ENCODE measurements at places on chromosomes 6 and 20.
A peak's percentile ranks its signal among the peaks of the same experiment; 100 is the strongest.

DNA sequence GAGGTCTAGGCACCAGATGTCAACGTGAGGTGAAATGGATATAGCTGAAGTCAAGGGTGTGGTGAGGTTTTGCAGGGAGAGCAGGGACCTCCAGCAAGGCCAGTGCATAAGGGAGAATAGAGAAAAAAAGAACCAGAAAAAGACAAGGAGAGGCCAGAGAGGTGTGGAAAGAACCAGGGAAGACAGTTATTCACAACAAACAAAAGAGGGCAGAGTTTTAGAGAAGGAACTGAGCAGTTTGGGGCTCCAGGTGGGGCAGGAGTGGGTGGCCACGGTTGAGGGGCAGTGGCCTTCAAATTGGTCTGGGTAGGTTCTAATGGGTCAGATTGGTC, 11.6 kb upstream of the NQO2 start:
- DNase-seq = no peak

- DNase-seq = no peak
Measured at GRCh38 chr6:118700531-118700930, 49.1 kb upstream of the CEP85L start.

GRCh38 chr6:54856129-54856528, 9.6 kb downstream of the FAM83B start:
- DNase-seq = no peak

GRCh38 chr6:145540741-145541140, 194.6 kb downstream of the EPM2A start:
- DNase-seq = no peak

DNA sequence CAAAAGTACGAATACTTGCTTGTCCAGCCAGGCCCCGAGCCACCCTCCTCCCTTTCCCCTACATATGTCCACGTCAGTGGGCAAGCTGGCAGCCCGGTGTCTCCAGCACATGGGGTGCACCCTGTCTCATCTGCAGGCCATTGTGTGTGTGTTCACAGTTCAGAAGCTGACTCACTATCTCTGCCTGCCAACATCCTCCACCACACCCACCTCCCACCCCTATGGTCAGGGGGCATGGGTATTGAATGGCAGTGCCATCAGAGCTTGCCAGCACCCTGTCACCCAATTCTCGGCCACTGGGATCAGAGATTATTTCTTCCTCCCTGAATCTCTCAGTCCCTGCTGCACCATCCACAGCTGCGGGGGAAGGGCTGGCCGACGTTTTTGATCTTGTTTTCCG, 195.7 kb downstream of the FARS2 start:
- peak; percentile 25 for DNase-seq

GRCh38 chr6:162014069-162014811, 713.3 kb downstream of the PRKN start:
- no peak for DNase-seq

DNA sequence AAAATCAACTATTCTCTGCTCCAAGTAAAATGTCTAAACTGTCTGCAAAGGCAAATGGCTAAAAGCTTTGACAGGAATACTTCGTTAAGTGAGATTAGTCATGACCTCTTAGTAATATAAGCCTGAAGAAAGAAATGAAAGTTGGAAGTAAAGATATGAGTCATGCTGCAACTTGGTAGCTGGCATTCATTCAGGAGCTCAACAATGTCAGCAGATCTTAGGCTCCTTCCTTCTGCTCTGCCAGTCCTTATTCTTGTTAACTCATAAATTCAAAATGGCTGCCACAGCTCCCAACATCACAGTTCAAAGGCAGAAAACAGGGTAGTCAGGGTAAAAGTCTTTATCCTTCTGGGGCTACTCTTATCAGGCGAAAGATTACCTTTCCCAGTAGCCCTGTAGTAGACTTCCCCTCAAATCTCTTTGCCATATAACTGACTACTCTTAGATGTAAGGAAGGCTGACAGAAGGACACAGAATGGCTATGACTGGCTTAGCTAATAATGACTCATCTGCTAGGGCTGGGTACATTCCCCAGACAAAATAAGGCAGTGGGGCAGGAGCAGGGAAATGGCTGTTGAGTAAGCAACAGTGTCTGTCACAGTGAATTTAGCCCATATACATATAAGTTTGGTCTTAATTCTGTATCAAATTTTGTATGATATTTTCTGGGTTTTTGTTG, 24.4 kb upstream of the C6orf62 start:
- DNase-seq = peak; percentile 19

- DNase-seq = no peak
Measured at GRCh38 chr20:711576-711975, 36.0 kb upstream of the SCRT2 start.

GRCh38 chr6:134821928-134822864, 127.7 kb downstream of the ALDH8A1 start:
- DNase-seq = no peak

- DNase-seq = peak; percentile 50
Measured at GRCh38 chr6:156777577-156778453, 637 bp downstream of the ARID1B start.

GRCh38 chr20:34532756-34533155, 16.5 kb downstream of the DYNLRB1 start:
- DNase-seq = no peak

DNA sequence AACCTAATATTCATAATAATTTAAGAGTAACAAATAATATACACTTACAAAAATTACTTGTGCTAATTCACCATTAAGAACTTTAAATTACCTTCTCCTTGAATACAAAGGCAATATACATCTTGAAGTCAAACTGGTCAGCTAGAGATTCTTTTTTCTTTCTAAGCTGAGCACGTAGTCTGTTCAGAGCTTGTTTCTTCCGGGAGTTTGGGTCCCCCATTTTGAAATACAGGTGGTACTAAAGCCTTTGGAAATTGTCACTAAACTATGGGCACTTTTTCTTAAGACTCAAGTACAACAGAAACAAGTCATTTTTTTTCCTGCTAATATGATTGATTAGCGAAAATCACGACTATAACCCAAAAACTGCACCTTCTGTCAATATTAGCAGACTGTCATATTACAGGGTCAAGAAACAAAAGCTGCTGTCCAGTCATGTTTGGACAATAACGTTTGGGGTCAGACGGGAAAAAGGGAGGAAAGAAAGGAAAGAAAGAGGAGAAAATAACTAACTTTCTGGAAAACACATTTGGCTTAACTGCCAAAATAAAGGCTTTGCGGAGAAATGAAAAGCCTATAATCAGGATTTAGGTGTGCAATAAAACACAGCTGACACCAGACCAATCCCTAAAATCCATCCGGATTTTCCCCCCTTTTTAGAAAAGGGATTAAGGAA, 367 bp downstream of the C6orf62 start:
- no peak for DNase-seq

DNA sequence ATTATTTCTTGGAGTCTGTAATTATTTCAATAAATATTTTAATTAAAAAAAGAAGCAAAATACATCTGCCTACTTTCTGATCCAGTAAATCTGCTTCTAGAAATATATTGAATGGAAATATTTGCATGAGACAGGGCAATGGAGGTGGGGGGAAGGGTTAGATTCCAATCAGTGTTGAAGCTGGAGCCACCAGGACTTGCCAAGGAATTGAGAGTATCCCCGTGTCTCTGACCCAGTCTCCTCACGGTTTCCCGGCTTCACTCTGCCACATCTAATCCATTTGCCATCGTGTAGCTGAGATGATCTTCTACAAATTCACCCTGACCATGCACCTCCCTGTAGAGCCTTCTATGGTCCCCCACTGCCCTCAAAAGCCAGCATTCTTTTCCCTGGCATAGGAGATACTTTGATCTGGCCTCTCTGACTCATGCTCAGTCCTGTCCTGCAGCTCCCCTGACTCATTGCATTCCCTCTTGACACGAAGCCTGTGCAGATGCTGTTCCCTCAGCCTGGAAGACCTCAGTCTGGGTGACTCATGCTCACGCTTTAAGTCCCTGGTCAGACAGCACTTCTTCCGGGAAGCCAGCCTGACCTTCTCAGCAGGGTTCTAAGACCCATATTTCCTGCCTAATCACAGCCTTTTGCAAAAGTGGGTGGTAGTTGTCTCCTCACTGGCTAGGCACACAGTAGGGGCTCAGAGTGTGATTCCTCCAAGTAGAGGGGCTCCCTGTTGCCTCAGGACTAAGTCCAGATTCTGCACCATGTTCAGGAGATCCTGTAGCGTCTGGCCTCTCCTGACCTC, 23.0 kb upstream of the FKBP1A start:
- no peak for DNase-seq

GRCh38 chr20:37381621-37382471, 35.9 kb downstream of the SRC start:
- DNase-seq = no peak

DNA sequence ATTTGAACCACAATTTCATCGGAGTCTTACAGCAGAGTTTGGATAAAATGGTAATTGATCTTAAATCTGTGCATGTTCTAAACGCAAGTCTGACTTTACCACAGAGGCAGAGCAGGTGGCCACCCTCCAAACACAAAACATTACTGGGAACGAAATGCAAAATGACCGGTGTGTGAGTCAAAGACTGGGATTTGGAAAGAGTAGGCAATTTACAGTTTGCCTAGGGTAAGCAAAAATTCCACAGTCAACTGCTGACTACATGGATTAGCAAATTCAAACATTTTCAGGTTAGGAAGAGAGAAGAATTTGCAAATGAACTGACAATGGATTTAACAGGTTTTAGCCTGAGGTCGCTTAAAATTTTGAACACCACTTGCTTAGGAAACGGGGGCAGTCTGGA, 444.4 kb downstream of the HDGFL1 start:
- no peak for DNase-seq

DNA sequence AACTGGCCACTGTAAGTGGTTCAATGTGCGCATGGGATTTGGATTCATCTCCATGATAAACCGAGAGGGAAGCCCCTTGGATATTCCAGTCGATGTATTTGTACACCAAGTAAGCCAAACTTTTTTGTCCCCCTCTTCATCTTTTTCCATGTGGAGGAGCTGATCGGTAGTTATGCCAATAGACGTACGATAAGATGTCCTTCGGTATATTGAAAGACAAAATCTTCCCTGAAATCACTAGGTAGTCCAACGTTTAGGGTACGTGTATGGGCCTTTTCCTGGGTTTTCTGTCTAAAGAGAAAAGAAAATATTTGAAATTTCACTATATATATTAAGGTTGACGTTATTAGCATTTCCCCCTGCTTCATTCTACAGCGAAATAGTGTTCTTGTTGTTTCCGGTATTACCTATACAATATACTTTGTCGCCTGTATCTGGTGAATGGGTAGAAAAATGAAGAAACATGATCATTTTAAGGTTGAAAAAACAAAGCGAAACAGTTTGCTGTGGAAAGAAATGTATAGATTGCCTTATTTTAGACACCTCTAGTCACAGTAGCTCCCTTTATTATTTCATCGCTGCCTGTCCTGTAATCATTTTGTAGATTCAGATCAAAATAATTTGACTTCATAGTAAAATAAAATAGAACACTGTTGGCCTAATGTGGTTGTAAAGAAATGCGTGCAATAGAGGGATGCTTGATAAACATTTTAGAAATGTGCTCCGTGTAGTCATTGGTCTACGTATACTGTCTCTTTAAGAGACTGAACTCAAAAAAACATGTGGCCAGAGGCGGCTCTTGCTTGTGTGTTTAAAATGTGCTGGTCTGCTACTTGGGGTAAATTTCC, 1.5 kb downstream of the LIN28B start:
- no peak for DNase-seq

DNA sequence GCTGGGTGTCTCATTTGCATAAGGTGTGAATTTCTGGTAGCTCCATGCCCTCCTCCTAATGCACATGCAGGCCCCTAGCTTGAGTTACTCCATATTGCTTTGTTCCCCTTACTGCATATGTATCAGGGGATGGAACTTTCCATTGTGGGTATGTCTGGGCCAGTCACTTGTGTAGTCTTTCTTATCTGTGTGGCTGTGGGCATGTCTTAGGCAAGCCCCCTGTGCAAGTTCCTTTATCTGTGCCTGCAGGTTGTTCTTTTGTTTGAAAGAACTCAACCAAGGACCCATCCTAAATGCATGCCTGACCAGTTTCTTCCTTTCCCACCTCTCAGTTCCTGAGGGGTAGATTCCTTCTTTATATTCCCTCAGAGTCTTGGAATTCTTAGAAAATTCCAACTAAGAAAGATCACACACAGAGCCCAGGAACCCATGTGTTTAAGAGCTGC, 23.6 kb downstream of the MBOAT1 start:
- no peak for DNase-seq

DNA sequence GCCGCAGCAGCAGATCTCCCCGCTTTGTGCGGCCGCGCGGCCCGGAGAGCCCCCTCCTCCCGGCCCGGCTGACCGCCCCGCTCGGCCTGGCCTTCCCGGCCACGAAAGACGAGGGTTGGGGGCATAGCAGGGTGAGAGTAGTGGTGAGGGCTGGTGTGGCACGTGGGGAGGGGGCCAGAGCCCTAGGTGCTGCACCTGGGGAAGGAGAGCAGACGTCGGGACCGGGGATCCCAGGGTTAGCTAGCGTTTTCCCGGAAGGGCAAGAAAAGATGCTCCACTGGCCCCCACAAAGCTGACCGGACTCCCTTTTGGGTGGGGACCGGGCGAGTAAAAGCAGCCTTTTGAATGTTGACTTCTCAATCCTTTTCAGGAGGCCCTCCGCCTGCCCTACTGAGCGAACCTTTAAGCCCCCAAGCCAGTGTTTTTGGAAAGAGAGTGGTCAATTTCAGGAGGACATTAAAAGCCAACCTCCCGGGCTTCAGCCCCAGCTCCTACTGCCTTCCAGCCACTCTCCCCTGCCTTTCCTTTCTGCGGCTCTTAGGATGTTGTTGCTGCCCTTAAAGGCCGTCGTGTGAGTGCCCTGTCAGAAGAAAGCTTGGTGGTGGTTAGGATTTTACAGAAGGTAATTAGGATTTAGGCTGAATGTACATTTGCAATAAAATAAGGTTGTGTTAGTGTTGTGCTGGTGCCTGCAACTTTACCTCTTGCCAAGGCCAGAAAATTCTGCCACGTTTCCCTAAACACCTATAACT, 648 bp upstream of the BACH2 start:
- DNase-seq = no peak

DNA sequence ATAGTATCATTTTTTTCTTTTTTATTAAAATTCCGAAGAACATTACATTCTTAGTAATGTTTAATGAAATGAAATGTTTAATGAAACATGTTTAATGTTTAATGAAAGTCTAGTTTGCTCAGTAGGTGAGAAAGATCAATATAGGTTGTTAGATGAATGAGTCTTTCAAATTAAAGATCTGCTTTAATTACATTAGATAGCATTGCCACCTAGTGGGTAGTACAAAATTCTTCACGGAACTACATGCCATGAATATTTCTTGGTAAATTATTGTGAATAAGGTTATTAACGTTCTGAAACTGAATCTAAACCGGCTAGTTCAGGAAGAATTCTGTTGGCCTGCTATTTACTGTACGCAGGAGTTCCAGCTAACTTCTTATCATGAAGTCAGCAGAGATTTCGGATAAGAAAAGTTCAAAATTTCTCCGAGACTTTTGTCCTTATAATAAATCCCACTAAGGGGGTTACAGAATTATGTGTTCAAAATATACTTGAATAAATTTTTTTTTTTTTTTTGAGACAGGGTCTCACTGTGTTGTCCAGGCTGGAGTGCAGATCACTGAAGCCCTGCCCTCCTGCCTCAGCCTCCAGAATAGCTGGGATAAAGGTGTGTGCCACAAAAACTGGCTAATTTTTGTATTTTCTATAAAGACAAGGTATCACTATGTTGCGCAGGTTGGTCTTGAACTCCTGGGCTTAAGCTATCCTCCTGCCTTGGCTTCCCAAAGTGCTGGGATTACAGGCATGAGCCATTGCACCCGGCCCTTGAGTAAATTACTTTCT, 7.9 kb upstream of the GMNN start:
- peak; percentile 60 for DNase-seq
